Left lung (tissue), 14 donors: ENCODE measurements at places on chromosomes 7 and 10.

GRCh38 chr7:100132126-100132525 is 5.4 kb downstream of the MBLAC1 start:
- DNase-seq, result no peak

GRCh38 chr10:48803801-48804584 is 119.3 kb downstream of the WDFY4 start:
- no peak for DNase-seq

GRCh38 chr10:97168645-97169044 is 17.1 kb downstream of the SLIT1 start:
- no peak for DNase-seq

- no peak for DNase-seq
Measured at GRCh38 chr10:8278099-8278498, 223.6 kb downstream of the GATA3 start.

DNA sequence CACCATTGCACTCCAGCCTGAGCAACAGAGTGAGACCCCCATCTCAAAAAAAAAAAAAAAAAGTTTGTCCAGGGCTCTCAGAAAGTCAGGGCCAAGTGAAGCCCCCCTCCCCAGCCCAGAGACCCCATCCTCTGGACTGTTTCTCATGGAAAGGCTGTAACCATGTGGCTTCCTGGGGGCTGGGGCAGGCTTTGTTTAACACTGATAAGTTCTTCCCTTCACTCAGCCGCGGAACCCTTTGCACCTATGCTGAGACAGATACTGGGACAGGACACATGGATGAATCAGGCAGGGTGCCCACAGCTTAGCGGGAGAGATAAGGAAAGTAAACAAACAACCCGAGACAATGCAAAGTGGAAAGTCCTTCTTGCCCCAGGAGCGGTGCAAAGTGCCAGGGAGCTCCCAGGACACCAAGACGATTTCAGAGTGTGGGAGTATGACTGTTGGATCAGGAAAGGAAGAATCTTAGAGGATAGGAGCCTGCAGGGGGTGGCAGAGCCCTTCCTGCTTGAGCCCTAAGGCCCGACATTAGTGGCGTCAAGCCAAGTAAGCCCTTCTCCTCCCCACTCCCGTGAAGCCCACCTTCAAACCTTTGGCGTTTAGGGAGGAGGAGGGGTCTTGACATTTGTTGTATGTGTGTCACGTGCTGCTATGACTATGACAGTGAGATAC is 11.6 kb downstream of the MLXIPL start:
- no peak for DNase-seq

DNA sequence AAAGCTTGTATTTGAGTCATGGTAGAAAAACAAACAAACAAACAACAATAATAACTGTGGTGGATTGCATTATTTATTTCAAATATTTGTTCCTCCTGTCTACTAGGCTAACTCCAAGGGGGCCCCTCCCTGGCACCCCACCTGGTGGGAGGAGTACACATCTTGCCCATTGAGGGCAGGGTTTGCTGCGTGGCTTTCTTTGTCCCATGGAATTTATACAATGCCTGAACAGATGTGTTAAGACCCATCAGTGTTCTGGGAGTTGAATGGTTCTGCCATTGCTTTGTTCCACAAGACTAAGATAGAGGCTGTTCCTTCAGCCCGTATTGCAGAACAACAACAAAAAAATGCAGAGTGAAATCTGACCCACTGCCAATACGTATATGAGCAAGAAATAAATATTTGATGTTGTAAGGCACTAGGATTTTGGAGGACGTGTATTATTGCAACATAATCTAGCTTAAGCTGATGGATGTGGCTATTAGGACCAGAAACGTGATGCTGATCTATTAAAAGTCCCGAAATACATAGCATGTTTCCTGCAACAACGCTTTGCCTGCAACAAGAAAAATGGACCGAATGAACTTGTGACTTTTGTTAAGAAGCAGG is 119.1 kb upstream of the JCAD start:
- peak; percentile 80 for DNase-seq

DNA sequence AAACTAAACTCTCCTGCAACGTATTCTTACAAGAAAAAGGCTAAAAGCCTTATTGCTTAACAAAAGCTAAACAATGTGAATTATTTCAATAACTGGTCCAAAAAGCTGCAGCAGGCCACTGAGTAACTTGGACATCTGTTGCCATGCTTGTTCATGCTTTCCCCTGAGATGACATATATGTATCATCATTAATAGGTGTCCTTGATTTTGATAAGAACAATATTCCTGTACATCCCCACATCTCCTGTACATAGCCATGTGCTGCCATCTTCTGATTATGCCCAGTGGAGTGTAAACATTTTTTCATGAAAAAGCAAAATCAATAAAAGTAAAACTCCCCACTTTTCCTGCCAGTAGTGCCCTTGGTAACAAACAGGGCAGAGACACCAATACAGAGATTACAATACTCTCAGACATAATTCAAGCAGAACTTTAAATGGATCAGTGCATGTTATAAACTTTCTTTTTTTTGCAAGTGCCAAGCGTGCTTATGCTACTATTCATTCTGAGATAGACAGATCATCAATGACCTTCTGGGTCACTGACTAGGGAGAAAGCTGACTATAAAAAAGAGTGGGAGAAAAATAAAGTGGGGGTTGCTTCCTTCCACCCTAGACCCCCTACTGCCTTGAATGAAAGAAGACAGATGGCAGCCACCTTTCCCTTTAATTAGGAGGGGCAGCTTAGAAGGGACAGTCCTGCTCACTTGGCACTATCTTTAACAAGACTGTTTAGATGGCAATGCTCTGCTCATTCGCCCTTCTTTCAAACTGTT is 205.5 kb upstream of the KLF14 start:
- no peak for DNase-seq

GRCh38 chr10:112778579-112778978 is 171.5 kb upstream of the TCF7L2 start:
- DNase-seq, result no peak

GRCh38 chr10:118915161-118915560 is 114.4 kb upstream of the NANOS1 start:
- no peak for DNase-seq
